ENCODE measurements at places on chromosomes 1 and 21. TPM values are rescaled to one million over a fixed set of nuclear protein-coding genes. Genes with fewer than 3 reads are reported as not detected.

Gene KCNN3
- 0.02 TPM for total RNA-seq

Gene LRRC3
- 2.1 TPM for total RNA-seq

Gene RABIF
- total RNA-seq: 15.1 TPM

Gene OR2L3
- total RNA-seq: not detected

Gene VWA5B1
- not detected for total RNA-seq

Gene DIRAS3
- 1.4 TPM for total RNA-seq

Gene CKS1B
- total RNA-seq: 330 TPM

Gene CD34
- total RNA-seq: not detected

Gene GBP6
- total RNA-seq: not detected

Gene RNF115
- 11.3 TPM for total RNA-seq

Gene CHML
- total RNA-seq: 8.2 TPM

Gene CFAP74
- total RNA-seq: 0.08 TPM

Gene ADGRL4
- not detected for total RNA-seq

Gene NCMAP
- 0.05 TPM for total RNA-seq

Gene MDM4
- total RNA-seq: 4.5 TPM

Gene CASQ1
- not detected for total RNA-seq

Gene SRSF4
- 44.9 TPM for total RNA-seq

Gene BRDT
- total RNA-seq: not detected

Gene GPR89B
- total RNA-seq: 4.5 TPM

Gene PPM1J
- 1.2 TPM for total RNA-seq

Gene LHX8
- total RNA-seq: 1.2 TPM

Gene OLIG1
- not detected for total RNA-seq

Measured in A549 treated with CORT108297 at 1 μM for 4 hours (cell line).